ENCODE measurements at places on chromosomes 2 and 18.

- no peak for DNase-seq
Observed at GRCh38 chr18:75418293-75419005, 9.1 kb downstream of the SMIM21 start.

DNA sequence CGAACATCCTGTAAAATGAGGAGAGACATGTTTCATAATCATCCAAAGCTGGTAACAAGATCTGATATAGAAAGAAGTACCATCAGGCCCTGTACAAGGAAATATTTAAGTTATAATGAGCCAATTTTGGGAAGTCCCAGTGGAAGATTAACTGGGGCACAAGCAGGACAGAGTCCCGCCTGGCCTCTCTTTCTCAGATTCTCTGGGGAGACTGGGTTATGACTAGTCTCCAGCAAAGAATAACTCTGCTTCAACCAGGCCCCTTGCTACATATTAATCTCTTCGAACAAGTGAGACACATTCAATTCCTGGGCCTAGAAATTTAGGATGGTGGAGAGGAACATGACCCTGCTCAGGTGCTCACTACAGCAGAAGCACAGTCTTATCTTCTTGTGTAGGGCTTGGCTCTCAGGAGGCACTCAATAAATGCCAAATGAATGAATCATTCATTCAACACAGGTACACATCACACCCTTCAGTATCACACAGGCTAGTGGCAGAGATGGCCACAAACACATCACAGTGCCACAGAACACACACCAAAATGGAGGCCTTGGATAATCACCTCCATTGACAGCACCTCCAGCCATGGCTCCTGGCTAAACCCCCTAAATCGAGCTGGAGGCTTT is 46.4 kb upstream of the RNF152 start:
- no peak for DNase-seq

GRCh38 chr18:37476182-37476581 is 89.4 kb downstream of the CELF4 start:
- no peak for DNase-seq

DNA sequence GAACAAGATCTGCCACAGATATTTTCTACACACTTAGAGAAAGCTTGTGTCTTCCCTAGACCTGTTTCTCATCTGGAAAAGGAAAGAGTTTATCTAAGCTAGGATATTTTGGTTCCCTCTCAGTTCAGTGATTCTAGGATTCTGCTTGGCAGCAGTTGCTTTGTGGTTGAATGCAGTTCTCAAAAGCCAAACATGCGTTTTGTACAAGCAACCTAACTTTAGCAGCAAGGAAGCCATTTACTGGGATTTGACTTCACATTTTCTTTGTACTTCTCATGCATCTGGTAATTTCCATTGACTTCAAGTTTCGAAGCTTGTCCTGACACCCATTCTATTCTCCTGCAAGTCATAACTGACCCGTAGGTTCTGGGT is 33.3 kb downstream of the VSNL1 start:
- no peak for DNase-seq

GRCh38 chr2:47033102-47033880 is 117.7 kb upstream of the MCFD2 start:
- no peak for DNase-seq

GRCh38 chr2:143183804-143184463 is 54.7 kb downstream of the ARHGAP15 start:
- DNase-seq = no peak

DNA sequence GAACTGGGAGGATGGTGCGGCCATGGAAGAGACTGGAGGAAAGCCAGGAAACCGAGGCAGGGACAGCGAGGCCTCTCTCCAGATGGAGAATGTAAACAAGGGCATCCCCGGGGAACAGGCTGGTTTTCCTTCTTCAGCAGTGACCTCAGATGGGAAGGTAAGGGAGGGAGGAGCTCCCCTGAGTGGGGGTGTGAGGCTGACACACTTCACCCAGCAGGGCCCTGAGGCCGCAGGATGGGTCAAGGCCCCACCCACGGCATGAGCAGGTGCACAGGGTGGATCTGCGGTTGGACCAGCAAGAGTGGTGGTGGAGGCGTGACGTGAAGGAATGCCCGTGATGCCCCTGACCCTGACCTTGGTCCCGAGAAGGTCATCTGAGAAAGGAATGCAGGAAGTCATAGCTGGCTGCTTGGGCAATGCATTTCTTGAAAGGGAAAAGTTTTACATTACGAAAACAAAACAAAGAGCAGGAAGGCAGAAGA is 48.1 kb downstream of the ADCY3 start:
- DNase-seq = no peak

- DNase-seq = no peak
Observed at GRCh38 chr2:168076731-168077130, 170.7 kb downstream of the STK39 start.

DNA sequence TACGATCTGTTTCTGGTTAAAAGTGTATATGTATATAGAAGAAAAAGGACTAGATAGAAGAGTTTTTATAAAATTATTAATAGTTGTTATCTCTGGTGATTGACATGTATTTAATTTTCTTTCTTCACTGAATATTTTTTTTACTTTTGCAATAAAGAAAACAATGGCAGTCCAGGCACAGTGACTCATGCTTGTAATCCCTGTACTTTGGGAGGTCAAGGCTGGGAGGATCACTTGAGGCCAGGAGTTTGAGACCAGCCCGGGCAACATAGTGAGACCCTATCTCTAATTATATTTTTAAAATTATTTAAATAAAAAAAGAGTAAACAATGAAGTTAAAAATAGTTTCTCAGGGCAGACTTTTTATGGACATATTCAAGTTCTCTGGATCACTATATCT is 114.7 kb downstream of the FAM117B start:
- no peak for DNase-seq

- no peak for DNase-seq
Observed at GRCh38 chr2:18998491-18998890, 359.9 kb downstream of the OSR1 start.

DNA sequence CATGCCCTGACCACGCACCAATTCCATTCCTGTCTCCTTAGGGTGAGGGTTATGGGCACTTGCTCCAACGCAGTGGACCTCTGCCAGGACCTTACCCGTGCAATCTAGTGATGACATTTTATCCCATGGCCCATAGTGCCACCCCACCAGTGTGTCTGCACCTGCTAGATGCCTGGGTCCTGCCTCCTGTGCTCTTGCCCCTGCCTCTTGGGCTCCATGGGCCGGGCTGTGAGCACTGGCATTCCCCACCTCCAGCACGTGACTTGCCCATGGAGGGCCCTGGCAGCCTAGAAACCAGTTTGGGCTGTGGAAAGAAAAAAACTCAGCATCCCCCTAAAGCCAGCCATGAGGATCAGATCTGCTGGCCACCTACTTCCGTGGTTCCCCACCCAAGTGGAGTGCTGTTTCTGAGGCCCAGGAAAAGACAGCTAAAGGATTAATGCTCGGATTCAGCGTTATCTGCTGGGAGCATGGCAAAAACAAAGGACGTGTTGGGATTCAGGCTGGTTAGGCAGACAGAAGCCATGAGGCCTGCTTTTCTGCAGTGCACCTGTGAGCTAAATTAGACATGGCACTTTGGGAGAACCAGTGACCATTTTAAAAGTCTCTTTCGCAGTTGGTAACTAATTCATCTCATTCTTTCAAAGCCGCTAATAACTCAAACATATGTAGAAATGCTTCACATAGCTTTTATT is 129.2 kb downstream of the ALPK2 start:
- no peak for DNase-seq

DNA sequence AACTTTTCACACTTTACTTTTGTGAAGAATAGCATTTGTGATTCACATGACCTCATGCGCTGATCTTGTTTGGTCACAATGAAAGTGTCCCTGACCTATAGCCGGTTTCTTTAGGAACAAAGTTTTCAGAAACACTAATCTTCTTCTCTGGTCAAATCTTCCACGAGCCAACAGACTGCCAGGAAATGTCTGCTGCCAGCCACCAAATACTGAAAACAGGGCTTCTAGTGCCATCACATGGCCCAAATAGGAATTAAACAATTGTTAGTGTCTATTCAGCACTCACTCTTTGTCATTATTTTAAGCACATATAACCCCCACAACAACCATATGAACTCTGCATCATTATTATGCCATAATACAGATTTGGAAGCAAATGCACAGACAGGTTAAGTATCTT is 286.5 kb upstream of the SYT4 start:
- no peak for DNase-seq

DNA sequence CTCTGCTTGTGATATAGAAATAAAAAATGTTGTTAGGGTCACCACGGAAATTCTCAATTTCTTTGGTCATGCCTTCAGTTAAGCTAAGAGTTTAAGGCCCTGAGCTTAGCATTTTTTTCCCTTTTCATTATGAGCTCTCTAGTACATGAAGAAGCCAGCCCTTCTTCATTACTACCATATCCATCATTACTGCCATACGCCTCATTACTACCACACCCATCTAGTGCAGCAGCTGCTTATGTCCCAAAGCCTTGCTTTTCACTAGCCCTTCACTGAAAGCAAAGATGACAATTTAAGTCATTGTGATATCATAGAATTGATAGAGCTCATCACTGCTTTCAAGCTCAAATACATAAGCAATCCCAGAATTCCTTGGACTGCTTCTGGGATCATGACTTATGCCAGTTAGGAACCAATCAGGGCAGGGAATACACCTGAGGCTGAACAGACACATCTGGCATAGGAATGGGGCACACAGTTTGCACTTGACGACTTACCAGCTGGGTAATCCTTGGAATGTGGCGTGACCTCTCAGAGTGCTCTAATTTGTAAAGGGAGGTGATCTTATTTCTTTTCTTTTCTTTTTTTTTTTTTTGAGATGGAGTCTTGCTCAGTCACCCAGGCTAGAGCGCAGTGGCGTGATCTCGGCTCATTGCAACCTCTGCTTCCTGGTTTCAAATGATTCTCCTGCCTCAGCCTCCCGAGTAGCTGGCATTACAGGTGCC is 40.3 kb downstream of the SOWAHC start:
- no peak for DNase-seq

DNA sequence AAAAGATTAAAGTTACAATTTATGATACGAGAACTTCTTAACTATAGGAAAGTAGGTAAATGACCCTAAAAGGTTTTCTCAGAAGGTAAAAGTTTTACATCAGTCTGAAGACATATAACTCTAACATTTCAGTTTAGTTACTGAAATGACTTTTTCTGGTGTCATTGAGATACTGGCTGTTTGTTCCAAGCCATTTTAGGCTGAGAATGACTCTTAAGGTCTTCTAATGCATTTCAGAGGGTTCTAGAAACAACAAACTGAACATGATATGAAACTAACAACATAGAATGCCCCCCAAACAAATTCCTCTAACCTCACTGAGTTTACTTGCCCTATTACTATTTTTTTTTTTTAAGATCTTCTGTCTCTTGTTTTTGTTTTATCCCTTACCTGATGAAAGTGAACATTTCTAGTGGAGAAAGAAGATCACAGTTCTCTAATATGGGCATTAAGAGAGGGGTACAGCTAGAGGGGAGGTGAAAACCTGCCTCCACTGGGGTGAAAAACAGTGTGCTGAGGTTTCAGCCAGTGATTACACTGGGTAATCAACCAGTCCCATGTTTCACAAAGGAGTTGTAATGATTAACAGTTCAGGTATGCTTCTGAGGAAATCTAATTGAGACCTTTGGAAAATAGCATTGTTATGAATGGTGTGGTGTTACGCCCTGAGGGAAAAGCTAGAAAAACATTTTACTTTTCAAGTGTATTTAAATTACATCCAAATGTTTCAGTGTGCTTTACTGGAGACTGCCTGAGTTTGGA is 11.2 kb downstream of the NABP1 start:
- DNase-seq = no peak

- DNase-seq = no peak
Observed at GRCh38 chr2:11829324-11829946, 83.0 kb downstream of the LPIN1 start.

DNA sequence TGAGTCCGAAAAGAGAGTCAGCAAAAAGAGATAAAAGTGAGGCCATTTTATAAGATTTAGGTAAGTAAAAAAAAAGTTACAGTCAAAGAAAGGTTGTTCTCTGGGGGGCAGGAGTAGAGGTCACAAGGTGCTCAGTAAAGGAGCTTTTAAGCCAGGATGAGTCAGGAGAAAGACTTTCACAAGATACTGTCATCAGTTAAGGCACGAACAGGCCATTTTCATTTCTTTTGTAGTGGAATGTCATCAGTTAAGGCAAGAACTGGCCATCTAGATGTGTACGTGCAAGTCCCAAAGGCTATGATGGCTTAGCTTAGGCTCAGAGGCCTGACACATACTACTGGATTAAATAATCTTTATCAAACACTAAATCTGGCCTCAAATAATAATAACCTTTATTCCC is 1207.3 kb upstream of the FAM98A start:
- DNase-seq = no peak

DNA sequence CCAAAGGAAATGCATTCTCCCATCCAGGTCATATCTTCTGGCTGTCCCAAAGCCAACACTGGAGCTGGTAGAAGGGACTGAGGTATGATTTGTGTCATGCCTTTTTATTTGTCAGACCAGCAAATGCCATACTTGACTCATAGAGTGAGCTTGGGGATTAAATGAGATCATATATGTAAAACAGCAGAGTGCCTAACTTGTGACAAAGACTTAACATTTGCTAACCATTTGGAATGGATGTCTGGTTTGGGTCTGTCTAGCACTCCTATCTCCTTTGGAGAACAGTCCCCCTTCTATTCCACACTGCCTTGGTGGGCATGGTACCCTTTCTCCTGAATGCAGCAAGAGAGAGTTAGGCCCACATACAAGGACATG is 128.5 kb upstream of the LGALSL start:
- DNase-seq = no peak

GRCh38 chr18:48472610-48473009 is 63.4 kb upstream of the ZBTB7C start:
- DNase-seq = no peak

- no peak for DNase-seq
Observed at GRCh38 chr2:149330127-149331022, at the start of gene LYPD6. TSS of gene LYPD6 (plus strand) at chr2:149330587. CDS start at chr2:149437709, 107,122 bp downstream.

GRCh38 chr2:10752236-10752635 is 30.8 kb downstream of the ATP6V1C2 start:
- no peak for DNase-seq

GRCh38 chr2:38748943-38749804 is 2.0 kb downstream of the SRSF7 start:
- no peak for DNase-seq

- DNase-seq = no peak
Observed at GRCh38 chr2:234083572-234084348, 33.3 kb downstream of the SPP2 start.

GRCh38 chr18:34590503-34590902 is 119.6 kb upstream of the DTNA start:
- DNase-seq = no peak

- DNase-seq = no peak
Observed at GRCh38 chr2:40556739-40557138, 104.8 kb upstream of the SLC8A1 start.

DNA sequence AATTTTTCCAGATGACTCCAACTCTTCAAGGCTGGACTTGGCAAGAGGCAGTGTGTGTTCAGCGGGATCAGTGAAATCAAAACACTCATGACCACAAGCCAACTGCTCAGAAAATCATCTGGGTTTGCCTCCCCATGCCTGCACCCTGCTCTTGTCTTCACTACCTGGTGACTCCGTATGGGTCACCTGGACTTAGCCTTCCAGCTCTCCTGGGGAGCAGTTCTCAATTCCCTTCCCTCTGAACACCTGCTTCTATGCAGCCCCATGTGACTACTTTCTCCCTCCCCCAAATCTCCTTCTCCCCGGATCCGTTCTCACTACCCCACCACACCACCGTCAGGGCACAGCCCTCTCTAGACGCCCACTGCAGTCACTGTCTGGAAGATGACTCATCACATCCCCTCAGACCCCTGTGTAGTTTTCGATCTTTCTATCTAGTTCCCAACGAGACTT is 130.2 kb upstream of the ID2 start:
- no peak for DNase-seq

GRCh38 chr2:138440759-138441158 is 60.8 kb upstream of the SPOPL start:
- no peak for DNase-seq

- DNase-seq = no peak
Observed at GRCh38 chr18:13577091-13577697, 149.2 kb downstream of the FAM210A start.

Measured in cortex of kidney (tissue), 1 donor.